Fibroblast of upper back skin (primary cell): ENCODE measurements at places on chromosomes 1 and 21.

- no peak for DNase-seq
Measured at GRCh38 chr1:175878775-175879174, 135.4 kb upstream of the TNR start.

DNA sequence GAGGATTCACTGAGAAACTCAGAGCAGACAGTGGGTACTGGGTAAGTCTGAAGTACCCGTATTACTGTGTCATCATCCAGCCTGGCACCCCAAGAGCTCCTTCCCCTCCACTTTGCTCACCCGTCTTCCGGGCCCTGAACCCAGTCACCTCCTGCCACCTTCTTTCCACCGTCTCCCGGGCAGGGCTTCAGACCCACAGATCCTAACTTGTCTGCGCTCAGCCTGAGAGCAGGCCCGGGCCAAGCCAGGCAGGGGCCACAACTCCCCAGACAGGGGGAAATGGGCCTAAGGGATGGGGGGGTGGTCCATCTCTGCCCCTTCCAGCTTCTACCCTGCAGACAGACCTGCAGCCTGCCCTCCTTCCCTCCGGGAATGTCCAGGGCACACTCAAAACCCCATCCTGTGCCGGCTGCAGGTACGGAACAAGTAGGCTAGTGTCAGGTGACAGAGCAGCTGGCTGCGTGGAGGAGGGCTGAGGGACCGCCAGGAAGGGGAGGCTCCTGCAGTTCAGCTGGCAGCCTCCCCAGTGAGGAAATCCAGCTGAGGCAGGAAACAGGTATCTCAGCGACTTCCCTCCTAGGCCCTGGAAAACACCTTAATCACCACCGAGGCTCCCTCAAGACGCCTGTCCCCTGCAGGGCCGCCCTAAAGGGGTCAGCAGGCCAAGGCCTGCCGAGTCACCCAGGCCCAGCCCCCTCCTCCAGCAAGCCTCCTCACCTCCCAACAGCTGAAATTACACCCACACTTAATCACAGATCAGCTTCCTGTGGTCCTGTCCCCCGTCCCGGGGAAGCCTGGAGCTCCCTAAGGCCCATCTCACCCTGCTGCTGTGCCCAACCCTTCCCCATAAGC lies 3.5 kb downstream of the HSPG2 start:
- no peak for DNase-seq

GRCh38 chr1:153210206-153210605 lies 7.0 kb downstream of the LELP1 start:
- no peak for DNase-seq

DNA sequence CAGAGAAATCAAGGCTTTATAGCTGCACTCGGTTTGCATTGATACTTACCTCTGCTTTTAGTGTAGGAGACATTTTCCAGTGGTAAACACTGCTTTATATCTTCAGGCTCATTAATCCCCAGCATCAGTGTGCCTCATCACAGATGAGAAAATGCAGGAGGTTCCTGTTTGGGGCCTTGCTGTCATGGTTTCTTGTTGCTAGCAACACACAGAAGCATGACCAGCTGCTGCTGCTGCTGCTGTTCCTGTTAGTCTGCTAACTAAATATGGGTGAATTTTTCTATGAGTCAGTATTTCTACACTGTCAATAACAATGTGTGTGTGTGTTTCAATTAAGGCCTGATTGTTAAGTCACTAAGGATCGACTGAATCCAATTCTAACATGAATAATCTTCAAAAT lies 85.8 kb upstream of the RGS1 start:
- DNase-seq: peak; percentile 89

DNA sequence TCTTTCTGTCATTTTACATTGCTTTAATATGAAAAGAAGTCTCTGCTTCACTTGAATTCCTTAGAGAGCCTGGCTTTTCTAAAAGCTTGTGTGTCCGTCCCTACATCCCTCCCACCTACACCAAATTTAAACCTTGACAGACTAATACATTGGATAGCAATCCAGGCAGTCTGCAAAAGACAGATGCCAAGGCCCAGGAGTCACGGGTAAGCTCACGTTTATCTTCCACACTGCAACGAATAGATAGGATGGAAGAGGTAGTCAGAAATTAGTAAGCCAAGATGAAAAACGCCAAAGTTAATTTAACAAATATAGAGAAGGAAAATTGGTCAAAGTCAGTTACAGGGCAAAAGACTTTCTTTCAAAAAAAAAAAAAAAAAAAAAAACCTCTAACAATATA lies 338.1 kb downstream of the SMYD3 start:
- DNase-seq: no peak
